Mucosa of gallbladder (tissue), 1 donor: ENCODE measurements at places on chromosomes 13 and 19. TPM values are rescaled to one million over a fixed set of nuclear protein-coding genes. Genes with fewer than 3 reads are reported as not detected.

ZNF556 gene
- total RNA-seq, result not detected

SSBP4 gene
- 68.1 TPM for total RNA-seq

ZNF573 gene
- total RNA-seq, result 8.3 TPM

NLRP7 gene
- total RNA-seq, result not detected

ACER1 gene
- total RNA-seq, result 0.14 TPM

CABP5 gene
- total RNA-seq, result not detected

ANGPTL4 gene
- total RNA-seq, result 5.3 TPM

GSX1 gene
- not detected for total RNA-seq

ZFP14 gene
- 12.0 TPM for total RNA-seq

ONECUT3 gene
- total RNA-seq, result 6.3 TPM
